ENCODE measurements at places on chromosomes 6 and 20.

GRCh38 chr6:117591405-117591804 lies 10.9 kb downstream of the GOPC start:
- no peak for DNase-seq

DNA sequence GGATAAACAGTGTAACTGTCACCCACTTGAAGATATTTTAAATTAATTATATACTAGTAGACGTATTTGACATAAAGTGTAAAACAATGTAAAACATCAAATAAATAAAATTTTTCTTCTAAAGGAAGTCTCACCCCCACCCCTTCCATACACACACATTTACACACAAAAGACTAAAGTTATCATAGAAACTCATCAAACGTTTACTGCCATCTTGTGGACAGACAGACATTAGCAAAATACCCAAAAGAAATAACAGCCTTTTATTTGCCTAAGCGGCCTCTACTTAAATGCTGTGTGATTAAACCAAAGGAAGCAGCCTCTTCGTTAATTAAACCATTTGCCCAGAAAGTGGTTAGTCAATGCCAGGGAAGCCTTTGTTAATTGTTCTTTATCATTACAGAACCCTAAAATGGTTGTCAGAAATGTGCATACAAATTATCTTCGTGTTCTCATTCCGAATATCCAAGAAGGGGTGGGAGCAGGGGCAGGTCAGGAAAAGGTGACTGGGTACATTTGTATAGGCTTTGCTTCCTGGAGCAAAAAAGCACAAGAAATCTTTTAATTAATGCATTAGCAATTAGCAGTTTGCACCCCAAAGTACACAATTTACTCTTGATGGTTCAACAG lies 176.2 kb upstream of the SASH1 start:
- peak; percentile 57 for DNase-seq

DNA sequence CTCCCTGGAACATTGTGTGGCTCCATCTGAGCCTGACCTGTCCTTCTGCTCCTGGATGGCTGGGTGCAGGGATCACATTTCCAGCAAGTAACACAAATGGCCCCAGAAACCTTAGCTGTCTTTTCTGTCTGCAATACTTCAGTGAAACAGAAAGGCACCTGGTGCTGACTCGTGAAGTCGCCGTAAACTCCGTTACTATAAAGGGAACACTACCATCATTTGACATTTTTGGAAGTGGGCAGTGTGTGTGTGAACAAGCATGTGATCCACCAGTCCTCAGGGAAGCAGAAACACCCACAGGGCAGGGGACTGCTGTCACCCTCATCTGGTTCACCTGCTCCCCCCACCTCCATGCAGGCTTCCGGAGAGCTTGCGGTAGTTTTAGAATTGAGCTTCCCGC lies 23.9 kb downstream of the SERPINB6 start:
- DNase-seq: no peak

DNA sequence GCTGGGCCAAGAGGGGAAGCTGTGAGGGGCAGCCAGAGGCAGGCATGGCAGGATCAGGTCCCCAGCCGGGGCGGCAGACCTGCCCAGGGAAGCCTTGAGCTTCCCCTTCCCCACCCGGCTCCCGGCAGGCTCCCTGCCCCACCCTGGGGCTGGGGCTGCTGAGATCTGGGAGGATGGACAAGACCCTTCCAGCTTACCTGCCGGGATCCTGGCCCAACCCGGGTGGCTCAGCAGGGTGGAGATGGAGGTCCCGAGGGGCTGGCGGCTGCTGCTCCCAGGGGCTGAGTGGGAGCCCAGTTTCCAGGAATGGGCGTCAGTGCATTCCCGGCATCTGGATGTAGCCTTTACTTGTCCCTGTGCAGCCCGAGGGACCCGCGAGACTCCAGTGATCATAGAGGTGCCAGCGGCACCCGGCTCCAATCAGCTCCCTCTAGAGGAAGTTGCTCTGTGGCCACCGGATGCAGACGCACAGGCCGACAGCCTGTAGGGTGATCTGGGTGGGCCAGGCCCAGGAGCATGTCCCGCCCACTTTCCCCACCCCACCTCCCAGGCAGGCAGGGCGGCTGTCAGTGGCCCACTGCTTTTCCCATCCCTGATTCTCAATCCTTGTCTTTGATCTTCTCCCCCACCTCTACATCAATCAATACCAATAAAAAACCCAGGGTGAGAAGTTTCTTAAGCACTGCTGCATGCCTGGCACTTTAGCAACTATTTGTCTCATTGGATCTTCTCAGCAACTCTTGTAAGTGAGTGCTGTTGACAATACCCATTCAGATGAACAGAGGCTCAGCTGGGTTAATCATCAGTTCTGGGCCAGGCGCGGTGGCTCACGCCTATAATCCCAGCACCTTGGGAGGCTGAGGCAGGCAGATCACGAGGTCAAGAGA lies at the start of gene BAK1:
BAK1 (minus strand) TSS at position 449 of the 887 bp plus-strand sequence. CDS start 2,672 bp downstream, outside the sequence.
- DNase-seq: peak; percentile 88

- no peak for DNase-seq
These were observed 57.5 kb upstream of the NFATC2 start for GRCh38 chr20:51600016-51600420.

DNA sequence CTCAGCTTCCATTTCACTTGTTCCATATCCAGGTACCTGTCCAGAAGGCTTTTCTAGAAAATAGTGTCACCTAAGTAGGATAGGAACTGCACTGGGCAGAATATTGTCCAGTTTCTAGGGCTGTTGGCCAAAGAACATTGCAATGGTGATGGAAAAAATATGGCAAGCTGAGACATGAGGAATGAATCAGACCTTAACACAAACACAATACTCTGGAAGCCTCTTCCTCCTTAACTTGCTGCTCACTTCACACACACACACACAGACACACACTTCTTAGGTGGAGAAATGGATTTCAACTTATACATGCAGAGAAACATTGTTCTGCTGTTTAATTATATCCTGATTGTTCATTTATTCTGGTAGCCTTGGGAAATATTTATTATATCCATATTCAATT lies 203.0 kb upstream of the RGS17 start:
- DNase-seq: no peak

DNA sequence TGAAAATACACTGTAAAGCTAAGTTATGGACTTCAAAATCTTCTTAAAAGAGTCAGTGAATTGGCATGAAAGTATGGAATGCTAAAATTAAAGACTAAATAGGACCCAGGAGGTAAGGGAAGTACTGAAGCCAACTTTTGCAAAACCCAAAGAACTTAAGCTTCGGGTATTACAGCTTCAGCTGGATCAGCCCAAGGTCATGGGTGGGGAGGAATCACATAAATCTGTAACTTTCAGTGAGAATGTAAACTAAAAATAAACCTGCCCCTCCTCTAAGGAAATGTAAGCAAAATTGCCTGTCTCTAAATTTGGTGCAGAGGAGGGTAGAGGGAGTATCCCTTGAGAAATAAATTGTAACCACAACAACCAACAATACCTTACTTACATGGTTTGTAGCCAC lies 4.4 kb upstream of the MUC21 start:
- no peak for DNase-seq

DNA sequence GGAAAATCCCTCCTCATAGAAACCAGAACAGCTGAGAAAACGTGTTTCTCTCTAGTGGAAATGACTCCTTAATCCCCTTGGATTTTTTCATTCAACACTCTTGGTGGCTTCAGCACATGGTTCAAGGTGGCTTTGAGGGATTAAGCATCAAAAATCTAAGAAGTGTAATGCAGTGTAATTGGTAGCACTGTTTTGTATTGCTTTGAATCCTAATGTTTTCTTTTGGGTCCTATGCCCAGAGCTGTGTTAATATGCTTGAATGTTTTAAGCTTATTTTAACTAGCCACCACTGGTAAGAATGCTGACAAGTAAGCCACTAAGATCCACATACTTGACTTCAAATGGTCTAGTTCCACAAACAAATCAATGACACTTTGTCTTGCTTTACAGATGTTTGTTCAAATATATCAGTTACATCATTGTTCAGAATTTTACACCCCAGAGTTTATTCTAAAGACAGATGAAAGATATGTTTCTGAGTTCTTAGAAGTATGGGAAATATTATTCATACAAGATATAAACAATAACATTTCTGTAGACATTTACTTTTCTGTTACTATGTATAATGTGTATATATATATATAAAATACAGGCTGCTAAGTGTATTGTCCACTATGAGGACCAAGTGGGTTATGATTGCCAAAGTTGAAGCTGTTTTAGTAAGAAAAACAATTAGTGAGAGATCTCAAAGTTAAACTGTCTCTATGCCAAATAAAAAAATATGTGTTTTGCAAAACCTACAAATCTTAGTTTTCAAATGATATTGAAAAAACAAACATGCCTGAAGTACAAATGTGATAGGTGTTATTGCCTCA lies 220.8 kb downstream of the OGFRL1 start:
- no peak for DNase-seq

- no peak for DNase-seq
These were observed 175.9 kb downstream of the SOX4 start for GRCh38 chr6:21769405-21769861.

GRCh38 chr6:34584694-34585093 lies 28.6 kb upstream of the SPDEF start:
- DNase-seq: no peak

- no peak for DNase-seq
These were observed 293.5 kb downstream of the PRL start for GRCh38 chr6:22003287-22003686.

DNA sequence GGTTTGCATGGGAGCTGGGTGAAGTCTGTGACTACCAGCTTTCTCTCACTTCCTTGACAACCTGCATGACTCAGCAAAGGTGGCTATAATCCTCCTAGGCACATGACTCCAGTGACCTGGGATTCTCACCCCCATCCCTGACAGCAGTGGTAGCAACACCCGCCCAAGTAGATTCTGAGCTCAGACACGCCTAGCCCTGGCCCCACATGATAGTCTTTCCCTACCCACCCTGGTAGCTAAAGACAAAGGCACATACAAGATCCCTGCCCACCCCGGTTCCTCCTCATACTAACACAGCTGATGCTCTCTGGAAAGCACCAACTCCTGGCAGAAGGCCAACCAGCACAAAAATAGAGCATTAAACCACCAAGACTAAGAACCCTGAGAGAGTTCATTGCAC lies 25.9 kb upstream of the CRISP1 start:
- no peak for DNase-seq

DNA sequence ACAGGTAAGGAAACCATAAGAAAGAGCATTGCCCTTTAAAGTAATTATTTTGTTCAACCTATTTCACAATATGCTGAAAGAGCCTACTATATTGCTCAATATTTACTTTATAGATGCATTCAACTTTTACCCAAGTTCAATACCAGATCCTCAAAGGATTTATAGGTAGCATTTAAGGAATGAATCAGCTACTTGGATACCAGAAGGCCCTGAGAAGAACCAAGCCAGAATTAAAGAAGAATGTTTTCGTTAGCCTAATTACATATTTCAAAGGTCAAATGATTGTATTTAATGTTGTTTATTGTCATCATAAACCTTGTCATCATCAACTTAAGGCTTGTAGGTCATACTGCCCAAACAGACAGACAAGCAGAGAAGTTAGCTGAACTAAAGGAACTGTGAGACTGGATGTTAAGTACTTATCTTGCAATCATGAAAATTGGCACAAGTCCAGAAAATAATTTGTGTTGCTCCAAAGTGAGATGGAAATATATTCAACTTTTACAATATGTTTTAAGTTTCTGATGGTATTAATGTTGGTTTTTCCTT lies 636.7 kb downstream of the RFPL4B start:
- DNase-seq: no peak

DNA sequence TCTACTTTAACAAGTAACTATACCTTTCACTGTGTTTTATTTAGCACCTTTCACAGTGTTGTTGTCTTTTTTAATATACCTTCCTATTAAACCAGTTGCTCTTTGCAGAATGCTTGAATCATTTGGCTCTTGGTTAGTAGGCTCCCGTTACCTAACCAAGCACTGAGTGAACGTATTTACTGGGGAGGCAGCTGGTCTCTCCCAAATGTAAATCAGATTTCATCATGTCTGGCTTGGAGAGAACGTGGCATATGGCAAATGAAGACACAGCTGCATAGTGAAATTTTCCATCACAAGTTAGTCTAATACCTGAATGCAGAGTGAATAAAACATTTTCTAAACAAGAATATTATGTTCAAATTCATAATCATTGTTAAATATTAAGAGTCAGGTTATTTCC lies 12.4 kb downstream of the HTR1E start:
- no peak for DNase-seq

DNA sequence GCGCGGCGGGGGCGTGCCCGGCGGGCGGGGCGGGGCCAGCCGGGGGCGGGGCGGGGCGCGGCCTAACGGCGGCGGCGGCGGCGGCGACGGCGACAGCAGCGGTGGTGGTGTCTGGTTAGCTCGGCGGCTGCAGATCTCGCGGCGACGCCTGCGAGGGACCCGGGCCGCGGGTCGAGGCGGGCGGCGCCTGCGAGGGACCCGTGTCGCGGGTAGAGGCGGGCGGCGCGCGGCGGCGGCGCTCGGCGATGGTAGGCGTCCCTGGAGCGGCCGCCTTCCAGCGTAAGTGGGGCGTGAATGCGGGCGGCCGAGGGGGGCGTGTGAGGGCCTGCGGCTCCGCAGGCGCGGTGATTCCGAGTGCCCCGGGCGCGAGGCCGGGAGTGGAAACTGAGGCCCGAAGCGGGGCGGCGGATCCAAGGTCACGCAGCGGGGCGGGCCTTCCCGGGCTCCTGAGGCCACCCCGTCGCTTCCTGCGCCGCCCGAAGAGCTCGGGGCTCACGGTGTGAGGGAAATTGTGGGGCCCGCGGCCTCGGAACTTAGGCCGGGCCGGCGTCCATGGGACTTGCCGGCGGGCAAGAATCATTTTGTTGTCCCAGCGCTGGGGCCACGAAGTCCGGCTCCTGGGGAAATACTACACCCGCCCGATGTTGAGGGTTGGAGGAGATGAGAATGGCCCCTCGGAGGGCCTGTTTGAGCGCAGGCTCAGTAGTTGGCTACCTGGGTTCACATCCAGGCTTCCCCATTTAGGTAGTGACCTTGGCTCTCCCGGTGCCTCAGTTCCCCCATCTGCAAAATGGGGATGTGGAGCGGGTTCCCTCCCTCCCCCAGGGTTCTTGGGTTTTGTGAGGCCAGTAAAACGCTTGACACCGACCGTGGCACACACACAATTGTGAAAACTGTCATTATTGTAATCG lies at the start of gene CBFA2T2:
CBFA2T2 (plus strand) TSS at position 74 of the 911 bp plus-strand sequence; CDS start at position 246, 172 bp downstream.
- peak; percentile 54 for DNase-seq

DNA sequence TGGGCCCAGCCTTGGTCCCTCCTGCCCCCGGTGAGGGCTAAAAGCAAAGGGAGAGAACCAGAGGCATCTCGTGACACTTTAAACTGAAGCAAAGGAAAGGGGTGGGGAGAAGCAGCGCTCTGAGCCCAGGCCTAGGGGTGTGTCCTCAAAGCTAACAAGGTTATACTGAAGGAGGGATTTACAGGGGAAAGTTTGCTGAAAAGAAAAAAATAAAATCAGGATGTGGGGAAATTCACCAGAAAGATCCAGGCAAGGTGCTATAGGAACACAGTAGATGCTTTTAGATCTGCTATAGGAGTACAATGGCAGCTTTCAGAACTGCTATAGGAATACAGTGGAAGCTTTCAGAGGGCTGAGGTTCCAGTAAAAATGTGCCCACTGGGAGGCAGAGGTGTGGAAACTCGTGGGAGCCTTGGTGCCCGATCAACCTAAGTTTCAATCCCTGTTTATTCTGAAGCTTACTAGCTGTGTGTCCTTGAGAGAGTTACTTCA lies at the start of gene COL9A1:
COL9A1 (minus strand) TSS at position 51 of the 492 bp plus-strand sequence. CDS start 160 bp downstream, outside the sequence.
- DNase-seq: no peak
